ENCODE measurements at places on chromosomes 1 and 21. TPM values are rescaled to one million over a fixed set of nuclear protein-coding genes. Genes with fewer than 3 reads are reported as not detected.

- DNase-seq, result no peak
These were observed 33.9 kb upstream of the CAMK1G start for GRCh38 chr1:209549443-209550205.

- no peak for DNase-seq
These were observed 69.6 kb upstream of the OLIG2 start for GRCh38 chr21:32956061-32956656.

GRCh38 chr1:41666981-41667631, 182.6 kb upstream of the EDN2 start:
- DNase-seq, result no peak

DNA sequence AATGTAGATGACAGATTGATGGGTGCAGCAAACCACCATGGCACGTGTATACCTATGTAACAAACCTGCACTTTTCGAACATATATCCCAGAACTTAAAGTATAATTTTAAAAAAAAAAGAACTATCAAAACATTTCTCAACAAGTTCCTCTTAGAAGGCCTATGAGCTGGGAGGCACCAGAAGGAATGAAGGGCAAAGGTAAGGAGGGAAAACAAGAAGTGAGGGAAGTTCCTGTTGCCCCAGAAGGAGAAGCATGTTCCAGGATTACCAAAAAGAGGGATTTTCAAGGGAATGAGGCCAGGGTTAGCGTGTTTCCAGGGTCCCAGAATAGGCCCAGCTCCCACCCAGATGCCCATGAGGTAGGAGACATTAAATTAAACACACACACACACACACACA, 361.0 kb downstream of the SETD4 start:
- DNase-seq, result no peak

DNA sequence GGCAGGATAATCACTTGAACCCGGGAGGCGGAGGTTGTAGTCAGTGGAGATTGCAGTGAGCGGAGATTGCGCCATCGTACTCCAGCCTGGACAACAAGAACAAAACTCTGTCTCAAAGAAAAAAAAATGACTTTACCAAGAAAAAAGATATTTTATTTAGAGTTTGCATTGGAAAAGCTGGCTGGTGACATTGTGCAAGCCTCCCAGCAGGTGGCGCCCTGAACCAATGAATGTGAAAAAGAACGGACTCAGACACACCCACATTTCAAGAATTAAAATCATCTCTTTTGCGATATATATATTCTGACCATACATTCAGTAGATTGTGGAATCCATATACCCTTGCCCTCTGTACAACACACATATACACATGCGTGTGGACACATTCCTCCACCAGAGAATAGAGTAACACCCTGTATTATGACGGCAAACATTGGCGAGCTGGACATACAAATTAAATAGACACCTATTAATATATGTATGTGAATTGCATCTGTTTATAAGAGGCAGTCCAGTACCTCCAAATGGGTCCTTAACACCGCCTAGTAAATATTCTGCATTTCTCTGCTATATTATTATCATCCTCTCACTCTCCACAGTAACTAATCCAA, 39.0 kb upstream of the CADM3 start:
- peak; percentile 39 for DNase-seq

GRCh38 chr21:26773058-26773457, 72.2 kb downstream of the ADAMTS1 start:
- no peak for DNase-seq

GRCh38 chr1:157367091-157367739, 185.1 kb downstream of the FCRL5 start:
- DNase-seq, result no peak

DNA sequence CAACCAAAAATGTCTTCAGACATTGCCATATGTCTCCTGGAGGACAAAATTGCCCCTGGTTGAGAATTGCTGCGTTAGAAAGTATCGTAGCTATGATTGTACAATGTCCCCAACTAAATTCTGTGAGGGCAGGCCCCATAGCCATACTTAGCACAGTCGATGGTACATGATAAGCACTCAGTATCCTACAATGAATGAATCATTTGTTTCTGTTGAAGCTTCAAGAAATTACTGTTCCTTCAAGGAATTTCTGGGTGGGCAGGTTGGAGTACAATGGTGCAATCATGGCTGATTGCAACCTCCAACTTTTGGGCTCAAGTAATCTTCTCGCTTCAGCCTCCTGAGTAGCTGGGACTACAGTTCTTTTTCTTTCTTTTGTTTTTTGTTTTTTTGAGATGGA, 4.7 kb downstream of the CAP1 start:
- no peak for DNase-seq

DNA sequence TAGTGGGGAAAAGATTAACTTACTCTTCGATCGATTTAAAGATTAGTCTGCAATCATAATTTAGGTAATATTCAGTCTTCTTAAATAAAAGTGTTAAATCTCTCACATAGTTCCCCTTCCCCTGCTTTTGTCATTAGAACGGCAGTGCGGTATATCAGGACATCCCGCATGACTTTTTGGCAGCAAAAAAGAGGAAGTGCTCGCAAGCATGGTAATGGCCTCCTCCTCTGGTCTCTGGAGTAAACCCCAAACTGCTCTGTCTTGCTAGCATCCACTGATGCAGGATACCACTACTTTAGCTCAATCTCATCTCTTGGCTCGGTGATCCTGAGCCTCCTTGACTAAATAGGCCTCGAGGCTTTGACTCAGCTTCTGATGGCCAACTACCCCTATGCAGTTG, 78.7 kb upstream of the VAV3 start:
- DNase-seq, result no peak

DNA sequence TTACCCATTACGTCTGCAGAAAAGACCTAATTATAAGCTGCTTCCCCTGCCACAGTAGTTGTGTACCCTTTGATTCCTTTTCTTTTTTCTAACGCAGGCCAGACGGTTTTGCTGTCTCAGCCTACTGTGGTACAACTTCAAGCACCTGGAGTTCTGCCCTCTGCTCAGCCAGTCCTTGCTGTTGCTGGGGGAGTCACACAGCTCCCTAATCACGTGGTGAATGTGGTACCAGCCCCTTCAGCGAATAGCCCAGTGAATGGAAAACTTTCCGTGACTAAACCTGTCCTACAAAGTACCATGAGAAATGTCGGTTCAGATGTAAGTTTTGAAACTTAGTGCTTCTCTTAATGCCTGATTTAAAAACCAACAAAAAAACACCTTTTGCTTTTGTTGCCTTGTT, 35.8 kb downstream of the ATF6 start:
- no peak for DNase-seq

FCRL4 gene
- not detected for total RNA-seq

PTPN7 gene
- 5.7 TPM for total RNA-seq

SH2D5 gene
- 0.84 TPM for total RNA-seq

PTPRU gene
- 15.1 TPM for total RNA-seq

KRTAP11-1 gene
- not detected for total RNA-seq

SPRR2D gene
- total RNA-seq, result not detected

PLA2G5 gene
- 3.9 TPM for total RNA-seq

Data from omental fat pad (tissue), 4 donors.